H9 (cell line): ENCODE measurements at places on chromosomes 4 and X. TPM values are rescaled to one million over a fixed set of nuclear protein-coding genes. Genes with fewer than 3 reads are reported as not detected.

- peaks cover 5% of the 10 kb centered on the region for H3K36me3 ChIP-seq
These were observed 427.5 kb downstream of the BCOR start for GRCh38 chrX:39670281-39670680.

- H3K4me3 ChIP-seq, result no peak overlapping the region
- H3K36me3 ChIP-seq, result no peaks in the 10 kb centered on the region
- H3K4me1 ChIP-seq, result no peaks in the 10 kb centered on the region
- no peaks in the 10 kb centered on the region for H3K27me3 ChIP-seq
- no peak for DNase-seq
These were observed 822.3 kb upstream of the FTHL17 start for GRCh38 chrX:31894152-31894551.

HDX gene
- 4.0 and 5.0 TPM in 2 replicates for total RNA-seq

NFKB1 gene
- total RNA-seq, result 5.7 and 6.4 TPM in 2 replicates

- no peak for DNase-seq
- H3K4me1 ChIP-seq, result no peaks in the 10 kb centered on the region
These were observed 30.4 kb upstream of the ABCG2 start for GRCh38 chr4:88188738-88189417.

GRCh38 chrX:77597511-77597910, 150.3 kb downstream of the FGF16 start:
- H3K27me3 ChIP-seq, result no peaks in the 10 kb centered on the region
- H3K36me3 ChIP-seq, result peaks cover 32% of the 10 kb centered on the region
- no peak overlapping the region for H3K27ac ChIP-seq
- no peak for DNase-seq
- H3K4me1 ChIP-seq, result no peaks in the 10 kb centered on the region
- no peak overlapping the region for H3K4me3 ChIP-seq

RIPPLY1 gene
- total RNA-seq, result not detected in 2 replicates

- H3K4me3 ChIP-seq, result no peak overlapping the region
- H3K27ac ChIP-seq, result no peak overlapping the region
- no peaks in the 10 kb centered on the region for H3K4me1 ChIP-seq
- DNase-seq, result no peak
- no peaks in the 10 kb centered on the region for H3K36me3 ChIP-seq
- H3K27me3 ChIP-seq, result no peaks in the 10 kb centered on the region
These were observed 442.7 kb downstream of the EPHA5 start for GRCh38 chr4:65227628-65228027.

AWAT2 gene
- not detected in 2 replicates for total RNA-seq

DNA sequence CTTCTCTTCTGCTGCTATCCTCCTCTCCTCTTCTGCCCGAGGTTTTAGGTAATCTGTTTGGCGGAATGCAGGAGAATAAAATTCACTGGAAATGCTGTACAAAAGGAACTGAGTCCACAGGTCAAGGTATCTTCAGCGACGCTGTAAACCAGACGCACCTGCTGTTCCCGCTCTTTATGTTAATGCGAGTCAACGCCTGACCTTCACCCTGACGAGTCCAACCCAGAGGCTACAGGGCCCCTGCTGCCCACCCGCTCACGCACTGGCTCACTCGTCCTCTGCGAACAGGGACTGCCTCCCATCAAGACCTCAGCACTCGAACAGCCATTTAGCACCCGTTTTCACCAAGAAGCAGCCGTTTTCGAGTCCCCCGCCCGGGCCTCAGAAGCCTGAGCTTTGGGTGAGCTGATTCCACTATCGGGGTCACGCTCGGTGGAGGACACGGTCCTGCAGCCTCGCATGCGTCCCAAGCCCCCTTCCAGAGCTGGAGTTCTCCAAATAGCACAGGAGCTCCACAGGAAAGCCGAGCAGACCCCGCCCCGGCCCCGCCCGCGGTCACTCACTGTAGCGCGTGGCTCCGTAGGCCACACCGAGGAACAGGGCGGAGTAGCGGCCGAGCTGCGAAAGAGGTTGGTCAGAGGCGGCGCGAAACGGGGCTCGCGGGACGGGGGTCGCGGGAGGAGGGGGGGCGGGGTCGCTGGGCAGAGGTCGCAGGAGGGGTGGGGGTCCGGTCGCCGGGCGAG, 556 bp downstream of the ATP5ME start:
- DNase-seq, result no peak
- H3K27ac ChIP-seq, result no peak overlapping the region
- H3K27me3 ChIP-seq, result no peaks in the 10 kb centered on the region
- H3K4me3 ChIP-seq, result peak overlapping the region; percentile 96
- 0 out of 2 replicates have a peak, but pooled peaks cover 3% of the 10 kb centered on the region for H3K4me1 ChIP-seq

DNA sequence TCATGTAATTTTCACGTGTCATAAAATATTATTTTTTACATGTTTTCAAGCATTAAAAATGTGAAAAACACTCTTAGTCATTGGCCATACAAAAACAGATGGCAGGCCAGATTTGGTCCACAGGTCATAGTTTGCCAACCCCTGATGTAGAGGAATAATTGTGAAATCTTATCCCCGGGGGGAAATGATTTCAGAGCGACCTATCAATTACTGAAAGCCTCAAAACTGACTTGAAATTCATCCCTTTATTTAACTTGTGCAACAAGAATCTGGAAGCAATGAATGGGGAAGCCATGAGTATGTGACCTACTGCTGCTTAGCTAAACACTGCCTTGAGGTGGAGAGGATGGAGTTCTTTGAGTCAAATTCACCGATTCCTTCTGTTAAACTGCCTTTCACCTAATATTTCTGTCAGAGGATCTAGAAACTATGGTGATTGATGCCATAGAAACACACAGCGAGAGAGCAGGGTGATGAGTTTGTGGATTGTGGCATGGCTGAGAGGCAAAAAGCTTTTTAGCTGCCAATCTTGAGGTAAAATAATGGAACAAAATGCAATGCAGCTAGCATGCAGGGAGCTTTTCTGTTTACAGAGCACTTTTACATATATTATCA, 30.3 kb upstream of the BRS3 start:
- H3K36me3 ChIP-seq, result no peaks in the 10 kb centered on the region
- H3K4me1 ChIP-seq, result no peaks in the 10 kb centered on the region
- no peaks in the 10 kb centered on the region for H3K27me3 ChIP-seq
- H3K27ac ChIP-seq, result no peak overlapping the region
- H3K4me3 ChIP-seq, result no peak overlapping the region

- H3K27me3 ChIP-seq, result no peaks in the 10 kb centered on the region
- H3K27ac ChIP-seq, result no peak overlapping the region
- H3K4me1 ChIP-seq, result no peaks in the 10 kb centered on the region
- H3K4me3 ChIP-seq, result no peak overlapping the region
- no peak for DNase-seq
- H3K36me3 ChIP-seq, result no peaks in the 10 kb centered on the region
These were observed 44.6 kb upstream of the ANKRD50 start for GRCh38 chr4:124757126-124757525.

TMSB15B gene
- 9.6 and 11.1 TPM in 2 replicates for total RNA-seq

TRPC3 gene
- 0.13 and 0.18 TPM in 2 replicates for total RNA-seq

SMR3B gene
- not detected in 2 replicates for total RNA-seq

XAGE2 gene
- total RNA-seq, result not detected in 2 replicates

ADD1 gene
- 163 and 166 TPM in 2 replicates for total RNA-seq

- no peak for DNase-seq
- H3K4me1 ChIP-seq, result no peaks in the 10 kb centered on the region
- no peak overlapping the region for H3K27ac ChIP-seq
- H3K4me3 ChIP-seq, result no peak overlapping the region
These were observed 240.5 kb downstream of the TENM3 start for GRCh38 chr4:182483685-182484084.

DNA sequence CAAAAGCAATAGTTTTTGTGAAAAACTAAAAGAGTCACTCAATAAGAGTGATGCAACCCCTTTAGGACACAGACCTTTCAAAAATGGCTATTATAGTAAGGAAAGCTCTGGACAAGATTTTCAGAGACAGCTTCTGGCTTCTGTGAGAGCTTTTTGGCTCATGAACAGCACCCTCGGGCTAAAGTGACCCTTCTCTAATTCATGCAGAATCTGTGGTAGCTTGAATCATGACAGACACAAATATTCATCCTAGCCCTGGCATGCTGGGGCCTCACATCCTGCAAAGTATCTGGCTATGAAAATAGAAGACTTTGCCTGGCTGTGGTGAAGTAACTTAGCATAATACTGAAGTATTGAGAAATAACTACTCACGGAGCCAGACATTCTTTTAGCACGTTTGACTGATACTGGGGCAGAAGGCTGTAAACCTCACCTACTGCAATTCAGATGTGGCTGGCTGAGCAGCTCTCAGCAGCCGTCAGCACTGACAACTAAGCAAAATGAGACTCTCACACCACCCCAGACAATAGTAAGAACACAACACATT, 327.3 kb downstream of the MAPK10 start:
- H3K4me1 ChIP-seq, result peaks cover 2% of the 10 kb centered on the region; the same call in 1 of the 2 replicates
- H3K4me3 ChIP-seq, result no peak overlapping the region
- H3K27me3 ChIP-seq, result no peaks in the 10 kb centered on the region
- no peak overlapping the region for H3K27ac ChIP-seq
